Heart right ventricle (tissue), 16 donors: ENCODE measurements at places on chromosomes 1 and 21. TPM values are rescaled to one million over a fixed set of nuclear protein-coding genes. Genes with fewer than 3 reads are reported as not detected.

DNA sequence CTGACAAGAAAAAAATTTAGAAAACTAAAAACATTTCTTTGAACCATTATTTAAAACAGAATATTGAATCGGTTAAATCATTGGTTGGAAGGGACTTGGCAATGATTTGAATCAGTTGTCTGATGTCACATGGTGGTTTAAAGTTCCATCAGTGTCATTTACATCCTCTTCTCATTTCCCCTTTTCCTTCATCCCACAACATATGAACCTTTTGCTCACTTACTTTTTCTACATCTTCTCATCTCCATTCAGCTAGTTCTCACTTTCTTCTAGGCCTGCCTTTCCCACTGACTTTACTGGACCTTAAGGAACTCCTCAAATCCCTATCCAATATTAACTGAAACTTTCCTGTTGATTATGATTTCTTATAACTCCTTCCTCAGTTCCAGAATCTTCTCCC is 58.5 kb downstream of the PHACTR4 start:
- H3K27ac ChIP-seq, result no peak overlapping the region
- H3K27me3 ChIP-seq, result no peaks in the 10 kb centered on the region
- no peaks in the 10 kb centered on the region for H3K4me1 ChIP-seq

OR6K3 gene
- total RNA-seq, result not detected

DNA sequence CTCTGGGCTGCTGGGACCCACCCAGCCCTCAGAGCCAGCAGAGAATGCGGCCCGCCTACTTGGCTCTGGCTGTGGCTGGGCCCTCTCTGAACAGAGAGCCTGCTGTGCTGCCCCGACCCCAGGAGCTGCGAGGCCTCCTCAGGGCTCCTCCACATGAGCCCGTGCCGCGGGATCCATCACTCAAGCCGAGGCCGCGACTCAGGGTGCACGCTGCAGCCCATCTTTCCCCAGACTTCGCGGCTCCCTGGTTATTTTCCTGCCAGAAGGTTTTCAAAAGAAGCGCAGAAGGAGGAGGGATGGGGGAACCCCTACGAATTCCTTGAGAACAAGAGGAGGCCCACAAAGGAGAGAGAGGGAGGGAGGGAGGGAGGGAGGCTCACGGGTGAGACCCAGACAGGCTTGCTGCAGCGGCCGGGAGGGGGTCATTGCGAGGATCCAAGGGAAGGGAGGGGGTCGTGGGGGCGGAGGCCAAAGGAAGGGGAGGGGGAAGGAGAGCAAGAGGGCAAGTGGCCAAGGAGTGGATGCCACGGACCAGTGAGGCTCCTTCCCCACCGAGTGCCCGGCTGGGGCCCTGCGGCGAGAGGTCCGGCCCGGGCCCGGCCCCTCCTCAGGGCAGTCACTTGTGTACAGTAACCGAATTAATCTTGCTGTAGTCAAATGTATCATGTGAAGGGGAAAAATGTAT is 146.8 kb downstream of the CASZ1 start:
- H3K4me3 ChIP-seq, result no peak overlapping the region
- H3K27ac ChIP-seq, result no peak overlapping the region
- H3K36me3 ChIP-seq, result peaks cover 26% of the 10 kb centered on the region

GRCh38 chr1:160093624-160094290 is 4.7 kb downstream of the IGSF8 start:
- no peak overlapping the region for H3K27ac ChIP-seq
- H3K4me1 ChIP-seq, result peaks cover 20% of the 10 kb centered on the region
- H3K36me3 ChIP-seq, result peaks cover 44% of the 10 kb centered on the region
- no peak overlapping the region for H3K4me3 ChIP-seq
- no peaks in the 10 kb centered on the region for H3K27me3 ChIP-seq

GRCh38 chr1:76669131-76669530 is 198.1 kb upstream of the ST6GALNAC5 start:
- no peaks in the 10 kb centered on the region for H3K27me3 ChIP-seq
- no peak overlapping the region for H3K4me3 ChIP-seq
- H3K4me1 ChIP-seq, result no peaks in the 10 kb centered on the region
- no peaks in the 10 kb centered on the region for H3K36me3 ChIP-seq

- H3K4me3 ChIP-seq, result no peak overlapping the region
- H3K27me3 ChIP-seq, result peaks cover 7% of the 10 kb centered on the region
- H3K36me3 ChIP-seq, result no peaks in the 10 kb centered on the region
- peaks cover 10% of the 10 kb centered on the region for H3K4me1 ChIP-seq
- no peak for DNase-seq
- H3K27ac ChIP-seq, result no peak overlapping the region
Observed at GRCh38 chr1:204203206-204203767, 7.0 kb upstream of the KISS1 start.

TLR5 gene
- 2.4 TPM for total RNA-seq

- H3K36me3 ChIP-seq, result no peaks in the 10 kb centered on the region
- no peak for DNase-seq
- H3K4me3 ChIP-seq, result peak overlapping the region; percentile 79
- H3K27ac ChIP-seq, result no peak overlapping the region
- no peaks in the 10 kb centered on the region for H3K27me3 ChIP-seq
Observed at GRCh38 chr21:41877901-41878830, 978 bp downstream of the PRDM15 start.

- no peak overlapping the region for H3K4me3 ChIP-seq
- H3K4me1 ChIP-seq, result no peaks in the 10 kb centered on the region
- no peak for DNase-seq
Observed at GRCh38 chr1:17470021-17470799, 30.7 kb upstream of the RCC2 start.

GRCh38 chr1:8118031-8118451 is 91.9 kb upstream of the ERRFI1 start:
- H3K27ac ChIP-seq, result peak overlapping the region; percentile 10
- DNase-seq, result no peak
- H3K4me3 ChIP-seq, result peak overlapping the region; percentile 6
- H3K36me3 ChIP-seq, result no peaks in the 10 kb centered on the region

ARHGAP29 gene
- total RNA-seq, result 28.6 TPM

DNA sequence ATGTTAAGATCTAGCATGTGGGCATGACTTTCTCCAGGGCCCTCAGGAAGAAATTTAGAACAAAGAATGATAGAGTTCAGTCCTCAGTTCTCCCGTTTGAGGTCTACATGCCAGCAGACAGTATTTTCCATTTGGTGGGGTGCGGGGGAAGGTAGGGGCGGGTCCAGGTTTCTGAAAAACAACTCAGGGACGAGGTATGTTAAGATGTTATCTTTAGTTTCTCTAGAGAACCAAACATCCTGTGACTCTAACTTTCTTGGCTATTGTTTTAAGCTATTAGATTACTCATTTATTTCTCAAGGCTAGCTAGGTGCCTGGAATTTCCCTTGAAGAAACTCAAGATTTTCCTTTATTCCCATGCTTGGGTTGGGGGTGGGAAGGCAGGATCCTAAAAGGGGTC is 42.3 kb upstream of the SYT14 start:
- DNase-seq, result no peak
- H3K36me3 ChIP-seq, result no peaks in the 10 kb centered on the region
- no peak overlapping the region for H3K4me3 ChIP-seq
- no peak overlapping the region for H3K27ac ChIP-seq
- H3K27me3 ChIP-seq, result no peaks in the 10 kb centered on the region

GRCh38 chr1:29368936-29369932 is 132.9 kb downstream of the PTPRU start:
- H3K27ac ChIP-seq, result no peak overlapping the region
- no peaks in the 10 kb centered on the region for H3K36me3 ChIP-seq
- no peaks in the 10 kb centered on the region for H3K27me3 ChIP-seq
- H3K4me1 ChIP-seq, result no peaks in the 10 kb centered on the region
- no peak overlapping the region for H3K4me3 ChIP-seq

GRCh38 chr1:192539297-192540092 is 36.1 kb upstream of the RGS1 start:
- no peak overlapping the region for H3K4me3 ChIP-seq
- no peaks in the 10 kb centered on the region for H3K36me3 ChIP-seq
- peak overlapping the region; percentile 75 for H3K27ac ChIP-seq
- DNase-seq, result no peak
- H3K4me1 ChIP-seq, result peaks cover 3% of the 10 kb centered on the region

- H3K27ac ChIP-seq, result no peak overlapping the region
- no peak overlapping the region for H3K4me3 ChIP-seq
- peaks cover 6% of the 10 kb centered on the region for H3K27me3 ChIP-seq
- H3K4me1 ChIP-seq, result peaks cover 25% of the 10 kb centered on the region
- DNase-seq, result no peak
Observed at GRCh38 chr1:3676581-3677470, 24.5 kb downstream of the TP73 start.

WLS gene
- 117 TPM for total RNA-seq

- no peak overlapping the region for H3K4me3 ChIP-seq
- no peak overlapping the region for H3K27ac ChIP-seq
- H3K27me3 ChIP-seq, result no peaks in the 10 kb centered on the region
- H3K4me1 ChIP-seq, result peaks cover 13% of the 10 kb centered on the region
- H3K36me3 ChIP-seq, result no peaks in the 10 kb centered on the region
- peak; percentile 39 for DNase-seq
Observed at GRCh38 chr1:22114083-22115012, 28.5 kb downstream of the WNT4 start.

IFI44 gene
- total RNA-seq, result 6.4 TPM

DNA sequence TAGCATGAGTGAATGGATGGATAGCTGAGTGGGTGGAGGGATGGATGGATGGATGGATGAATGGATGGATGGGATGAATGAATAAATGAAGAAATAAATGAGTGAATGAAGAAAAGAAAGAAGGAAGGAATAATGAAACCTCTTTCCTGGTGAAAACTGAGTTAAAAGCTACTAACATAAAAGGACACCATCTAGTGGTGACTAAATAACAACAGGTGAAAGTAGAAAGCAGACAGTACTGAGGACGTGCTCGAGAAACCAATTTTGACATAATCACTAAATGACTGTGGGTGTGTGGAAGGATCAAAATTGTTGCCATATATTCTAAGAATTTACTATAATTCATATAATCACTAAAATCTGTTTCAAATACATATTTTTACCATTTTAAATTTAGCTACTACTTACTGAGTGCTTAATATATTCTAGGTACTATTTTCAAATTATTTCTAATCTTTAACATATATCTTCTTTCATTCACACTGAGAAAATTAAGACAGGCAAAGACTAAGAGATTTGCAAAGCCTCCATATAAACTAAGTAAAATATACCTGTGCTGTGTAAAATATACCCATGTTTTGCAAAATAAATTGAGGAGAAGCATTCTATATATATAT is 522.9 kb downstream of the LRRIQ3 start:
- H3K4me3 ChIP-seq, result no peak overlapping the region
- H3K36me3 ChIP-seq, result no peaks in the 10 kb centered on the region
- no peak for DNase-seq
- no peak overlapping the region for H3K27ac ChIP-seq
- H3K4me1 ChIP-seq, result no peaks in the 10 kb centered on the region

HSD3B2 gene
- not detected for total RNA-seq

DNA sequence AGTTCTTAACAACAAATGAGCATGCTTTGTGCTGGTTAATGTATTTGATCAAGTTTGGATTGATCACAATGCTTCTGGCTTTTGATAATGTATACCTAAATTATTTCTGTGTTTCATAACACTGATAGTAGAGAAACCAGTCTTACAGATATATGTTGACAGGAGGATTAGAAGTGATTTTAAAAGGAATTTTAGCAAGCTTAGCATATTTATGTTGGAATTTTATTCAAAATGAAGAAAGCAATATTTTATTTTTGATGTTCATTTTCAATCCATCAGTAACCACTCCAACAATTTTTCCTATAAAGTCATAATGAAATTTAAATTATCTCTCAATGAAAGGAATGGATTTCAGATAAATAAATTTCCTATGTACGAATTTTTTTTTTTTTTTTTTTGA is 291.8 kb downstream of the HHIPL2 start:
- H3K4me3 ChIP-seq, result no peak overlapping the region
- H3K4me1 ChIP-seq, result no peaks in the 10 kb centered on the region
- DNase-seq, result no peak
- H3K36me3 ChIP-seq, result no peaks in the 10 kb centered on the region

DNA sequence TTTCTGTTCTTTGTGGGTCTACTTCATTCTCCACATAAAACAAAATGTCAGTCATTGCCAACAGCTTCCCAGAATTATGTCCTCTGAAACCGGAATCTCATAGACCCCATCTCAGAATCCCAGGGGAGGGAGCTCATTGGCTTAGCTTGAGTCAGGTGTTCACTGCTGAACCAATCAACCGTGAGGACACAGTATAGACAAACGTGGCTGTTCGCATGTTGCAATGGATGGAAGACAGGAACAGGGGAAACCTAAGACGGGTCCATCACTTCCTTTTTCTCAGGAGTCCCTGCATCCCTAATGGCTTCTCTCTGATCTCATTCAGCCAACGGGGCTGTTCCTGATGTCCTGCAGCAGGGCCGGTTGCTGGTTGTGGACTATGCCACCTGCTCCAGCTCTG is 9.1 kb downstream of the CELA2A start:
- H3K27me3 ChIP-seq, result no peaks in the 10 kb centered on the region
- no peak overlapping the region for H3K4me3 ChIP-seq
- H3K4me1 ChIP-seq, result no peaks in the 10 kb centered on the region
- H3K27ac ChIP-seq, result no peak overlapping the region
- DNase-seq, result no peak

GRCh38 chr1:56811331-56811730 is 7.9 kb downstream of the FYB2 start:
- DNase-seq, result no peak
- no peaks in the 10 kb centered on the region for H3K36me3 ChIP-seq
- H3K27me3 ChIP-seq, result peaks cover 4% of the 10 kb centered on the region
- no peaks in the 10 kb centered on the region for H3K4me1 ChIP-seq
- peak overlapping the region; percentile 47 for H3K27ac ChIP-seq
- H3K4me3 ChIP-seq, result no peak overlapping the region

GRCh38 chr1:64546013-64546412 is 76.1 kb downstream of the CACHD1 start:
- DNase-seq, result no peak
- no peak overlapping the region for H3K4me3 ChIP-seq
- H3K27me3 ChIP-seq, result no peaks in the 10 kb centered on the region

CD5L gene
- 0.23 TPM for total RNA-seq

DNA sequence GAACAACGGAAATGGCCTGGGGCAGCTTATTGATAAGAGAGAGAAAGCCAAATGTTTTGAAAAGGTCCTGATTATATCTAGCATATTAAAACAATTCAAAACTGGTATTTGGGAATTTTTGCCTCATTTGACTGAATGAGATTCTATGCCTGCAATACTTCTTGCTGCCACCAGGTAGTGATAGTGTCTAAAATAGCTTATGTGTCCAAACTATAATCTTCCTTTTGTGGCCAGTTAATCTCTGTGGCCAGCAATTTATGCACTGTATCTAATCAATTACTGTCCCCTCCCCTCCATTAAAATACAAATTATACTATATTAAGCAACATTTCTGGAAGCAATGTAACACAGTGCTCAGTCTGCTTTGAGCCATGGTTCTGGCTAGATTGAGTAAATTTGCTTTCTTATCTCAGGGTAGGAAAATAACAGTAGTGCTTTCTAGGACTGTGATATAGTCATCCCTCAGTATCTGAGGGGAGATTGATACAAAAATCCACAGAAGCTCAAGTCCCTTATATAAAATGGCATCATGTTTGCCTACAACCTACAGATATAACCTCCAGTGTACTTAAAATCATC is 91.8 kb downstream of the FOXD2 start:
- peaks cover 16% of the 10 kb centered on the region for H3K4me1 ChIP-seq
- DNase-seq, result no peak
- no peaks in the 10 kb centered on the region for H3K36me3 ChIP-seq
- H3K27ac ChIP-seq, result no peak overlapping the region
- H3K4me3 ChIP-seq, result no peak overlapping the region

- DNase-seq, result no peak
- H3K4me1 ChIP-seq, result no peaks in the 10 kb centered on the region
- H3K27ac ChIP-seq, result no peak overlapping the region
- H3K27me3 ChIP-seq, result no peaks in the 10 kb centered on the region
Observed at GRCh38 chr1:45718289-45718688, 30.3 kb downstream of the TMEM69 start.

GRCh38 chr1:203382026-203382425 is 31.1 kb upstream of the FMOD start:
- H3K4me1 ChIP-seq, result peaks cover 15% of the 10 kb centered on the region
- no peak overlapping the region for H3K27ac ChIP-seq
- H3K4me3 ChIP-seq, result no peak overlapping the region
- H3K36me3 ChIP-seq, result no peaks in the 10 kb centered on the region
- no peak for DNase-seq
